ENCODE measurements at places on chromosomes 6 and 20.

DNA sequence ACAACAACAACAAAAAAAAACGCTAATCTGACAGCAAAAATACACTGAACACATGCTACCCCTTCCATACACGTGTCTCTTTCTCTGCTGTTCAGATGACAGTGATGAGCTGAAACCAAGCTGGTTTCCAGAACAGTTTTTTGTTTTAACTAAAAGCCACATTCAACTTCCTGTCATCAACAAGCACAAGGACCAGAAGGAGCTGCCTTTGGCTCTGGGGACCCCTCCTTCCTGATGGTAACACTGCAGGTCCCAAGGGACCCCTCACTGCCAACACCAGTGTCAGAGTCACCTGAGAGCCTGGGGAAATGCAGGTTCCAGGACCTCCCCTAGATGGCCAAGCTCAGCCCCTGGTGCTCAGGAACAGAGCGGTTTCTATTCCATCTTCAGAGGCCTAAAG, 6.0 kb downstream of the CST7 start:
- DNase-seq: no peak

GRCh38 chr6:53985366-53985765, 125.9 kb upstream of the MLIP start:
- no peak for DNase-seq

DNA sequence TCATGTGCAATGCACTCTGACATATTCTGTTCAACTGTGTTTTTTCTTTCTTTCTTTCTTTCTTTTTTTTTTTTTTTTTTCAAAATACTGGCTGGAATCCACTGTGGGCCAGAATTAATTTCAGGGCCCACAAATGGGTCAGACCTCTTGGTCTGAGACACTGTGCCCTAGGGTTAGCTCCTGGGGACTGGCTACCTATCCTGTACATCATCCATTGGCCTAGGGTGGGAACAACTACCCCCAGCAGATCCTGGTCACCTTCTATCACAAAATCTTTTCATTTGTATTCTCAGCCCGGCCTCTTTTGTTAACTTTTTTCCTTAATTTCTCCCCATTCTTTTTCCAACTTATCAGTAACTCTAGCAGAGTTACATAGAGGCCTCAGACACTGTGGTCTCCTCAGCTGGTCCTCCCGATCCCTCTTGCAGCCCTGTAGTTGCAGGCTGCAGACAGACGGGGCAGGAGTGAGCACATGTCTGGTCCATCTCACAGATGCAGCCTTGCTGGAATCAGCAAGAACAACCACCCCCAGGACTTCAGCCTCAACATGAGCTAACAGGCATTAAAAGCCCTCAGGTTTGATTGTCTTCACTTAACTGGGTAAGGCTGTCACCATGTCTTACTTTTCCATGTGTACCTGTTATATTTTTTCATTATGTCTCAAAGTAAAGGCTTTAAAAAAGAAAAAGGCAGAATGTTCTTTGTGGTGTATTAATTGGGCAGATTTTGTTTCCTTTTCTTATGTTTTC, 41.3 kb downstream of the TXLNB start:
- DNase-seq: peak; percentile 69

GRCh38 chr20:46028772-46029371, at the start of gene SLC12A5:
TSS of gene SLC12A5 (plus strand) at chr20:46029215. CDS start at chr20:46029345, 130 bp downstream.
- no peak for DNase-seq

DNA sequence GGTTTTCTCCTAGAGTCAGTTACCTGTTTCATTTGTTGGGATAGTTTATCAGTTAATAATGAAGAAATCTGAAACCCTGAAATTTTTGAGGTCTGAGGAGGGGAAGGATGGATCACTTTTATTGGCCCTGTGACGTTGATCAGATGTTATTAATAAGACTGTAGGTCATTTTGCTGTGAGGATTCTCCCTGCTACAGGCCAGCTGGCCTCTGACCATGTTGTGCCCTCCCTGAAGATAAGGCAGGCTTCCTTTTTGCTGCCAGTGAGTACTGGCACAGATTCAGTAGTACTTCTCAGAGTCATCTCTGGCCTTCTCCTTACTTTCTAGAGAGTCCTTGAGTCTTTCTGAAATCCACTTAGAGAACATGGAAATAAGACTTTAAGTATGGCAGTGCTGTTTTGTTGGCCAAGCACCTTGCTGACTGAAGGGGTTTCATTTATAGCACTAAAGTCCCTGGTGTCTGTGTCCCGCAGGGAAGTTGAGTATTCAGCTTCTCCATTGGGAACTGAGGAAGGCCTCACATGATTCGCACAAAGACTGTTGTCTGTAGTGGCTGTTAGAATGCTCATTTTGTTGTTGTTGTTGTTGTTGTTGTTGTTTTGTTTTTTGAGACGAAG, 202.6 kb downstream of the DTNBP1 start:
- DNase-seq: no peak

DNA sequence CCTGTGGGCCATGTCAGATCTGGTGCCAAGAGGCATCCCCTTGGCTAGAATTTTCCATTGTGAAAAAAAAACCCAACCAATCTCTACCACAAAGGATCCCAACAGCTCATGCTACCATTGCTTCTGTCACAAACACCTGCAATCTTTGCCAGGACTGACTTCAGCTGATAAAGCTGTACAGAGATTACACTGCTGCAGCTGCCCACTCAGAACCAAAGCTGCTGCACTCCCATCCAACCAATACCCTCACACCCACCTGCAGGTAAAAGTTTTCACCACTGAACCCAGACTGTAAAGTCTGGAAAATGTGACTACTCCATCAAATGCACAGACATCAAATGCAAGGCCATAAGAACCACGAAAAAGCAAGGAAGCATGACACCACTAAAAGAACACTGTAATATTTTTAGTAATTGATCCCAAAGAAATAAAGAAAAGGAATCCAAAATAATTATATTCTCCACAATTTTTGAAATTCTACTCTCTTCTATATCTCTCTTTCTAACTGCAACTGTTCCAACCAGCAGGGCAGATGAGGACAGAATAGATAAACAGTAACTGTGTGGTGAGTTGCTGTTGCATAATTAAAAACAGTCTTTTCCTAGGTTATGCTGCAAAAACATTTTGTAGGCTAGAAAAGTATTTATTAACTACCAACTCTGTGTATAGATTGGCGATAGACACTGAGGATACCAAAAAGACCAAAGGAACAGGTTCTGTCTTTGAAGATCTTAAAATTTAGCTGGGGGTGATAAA, 128.0 kb upstream of the MCHR2 start:
- peak; percentile 14 for DNase-seq

GRCh38 chr20:21670126-21670525, 35.3 kb upstream of the PAX1 start:
- no peak for DNase-seq

DNA sequence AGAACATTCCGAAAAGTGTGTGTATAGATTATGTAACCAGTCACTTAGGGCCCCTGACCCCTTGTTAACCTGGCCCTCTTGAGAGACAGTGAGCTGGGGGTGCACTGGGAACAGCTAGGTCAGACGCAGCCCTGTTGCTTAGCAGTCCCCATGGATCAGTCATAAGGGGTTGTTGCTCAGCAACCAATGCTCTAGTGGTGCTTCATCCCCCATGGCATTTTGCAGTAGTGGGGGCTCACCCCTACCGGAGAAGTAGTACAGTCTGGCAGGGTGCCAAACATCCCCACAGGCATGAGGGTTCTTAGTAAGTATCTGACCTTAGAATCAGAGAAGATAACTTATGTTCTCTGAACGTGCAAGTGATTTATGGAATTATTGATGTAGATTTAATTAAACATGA, 12.3 kb downstream of the PKIB start:
- no peak for DNase-seq

- no peak for DNase-seq
Measured at GRCh38 chr6:56684342-56685101, 41.8 kb upstream of the DST start.

GRCh38 chr6:136251394-136251793, 1.3 kb upstream of the MTFR2 start:
- DNase-seq: no peak

DNA sequence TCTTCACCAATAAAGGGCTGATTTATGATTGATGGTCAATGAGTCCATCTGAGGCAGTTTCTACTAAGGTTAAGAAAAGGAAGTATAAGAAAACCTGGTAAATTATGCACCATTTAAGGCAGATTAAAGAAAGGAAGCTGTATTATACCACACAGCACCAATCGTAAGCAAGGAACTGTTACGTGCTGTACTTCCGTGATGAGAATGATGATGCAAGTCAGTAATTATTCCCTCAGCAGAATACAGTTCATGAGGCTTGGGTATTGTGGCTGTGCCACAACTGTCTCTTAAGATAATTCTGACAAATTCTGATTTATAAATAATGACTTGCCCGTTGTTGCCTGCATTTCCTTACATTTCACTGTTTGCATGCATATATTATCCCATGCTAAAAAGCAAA, 699.0 kb downstream of the HDGFL1 start:
- no peak for DNase-seq

- DNase-seq: no peak
Measured at GRCh38 chr6:41132254-41132653, 21.9 kb downstream of the TREML1 start.

- DNase-seq: no peak
Measured at GRCh38 chr20:40054311-40054710, 634.7 kb downstream of the MAFB start.

GRCh38 chr6:12369781-12370262, 79.7 kb downstream of the EDN1 start:
- DNase-seq: no peak

GRCh38 chr6:89723046-89723445, 84.5 kb upstream of the LYRM2 start:
- no peak for DNase-seq

- no peak for DNase-seq
Measured at GRCh38 chr6:20426177-20427082, 24.8 kb downstream of the E2F3 start.

GRCh38 chr6:28634761-28635546, 109.3 kb downstream of the GPX5 start:
- peak; percentile 18 for DNase-seq

- no peak for DNase-seq
Measured at GRCh38 chr20:62146019-62146755, 2.6 kb downstream of the SS18L1 start.

- DNase-seq: no peak
Measured at GRCh38 chr6:116894669-116895068, 17.6 kb downstream of the RFX6 start.

- no peak for DNase-seq
Measured at GRCh38 chr20:61891916-61892649, 173.6 kb downstream of the TAF4 start.

DNA sequence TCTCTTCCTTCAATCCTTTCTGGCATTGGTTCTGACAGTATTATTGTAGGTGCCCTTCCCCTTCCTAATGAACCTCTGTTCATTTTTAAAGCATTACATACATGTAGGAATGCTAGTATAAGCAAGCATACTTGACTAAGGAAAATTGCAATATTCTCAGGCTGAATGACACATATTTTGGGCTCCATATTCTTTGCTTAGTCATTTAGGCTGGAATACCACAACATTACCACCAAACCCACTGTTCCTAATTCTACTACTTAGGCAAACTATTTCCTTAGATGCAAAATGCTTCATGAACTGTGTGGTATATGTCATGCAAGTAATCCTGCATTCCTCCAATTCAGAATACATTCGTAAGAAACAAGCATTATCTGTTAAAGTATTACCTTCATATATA, 113.9 kb downstream of the PRDM1 start:
- peak; percentile 62 for DNase-seq

DNA sequence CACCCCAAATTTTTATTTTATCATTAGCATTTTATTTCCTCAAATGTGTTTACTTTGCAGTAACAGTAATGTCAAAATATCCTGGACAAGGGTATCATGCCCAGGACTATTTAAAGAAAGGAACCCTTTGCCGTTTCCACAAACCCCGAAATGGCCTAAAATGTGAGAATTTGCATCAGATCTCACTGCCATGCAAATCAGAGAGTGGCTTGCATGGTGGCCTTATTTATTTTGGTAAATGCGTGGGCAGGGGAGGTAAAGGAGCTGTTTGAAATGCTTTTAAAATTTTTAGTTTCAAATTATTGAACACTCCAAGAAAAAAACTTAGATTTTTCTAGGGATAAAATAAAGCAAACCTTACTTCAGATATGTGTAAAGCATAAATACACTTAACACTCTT, 43.8 kb downstream of the ADAT2 start:
- no peak for DNase-seq

DNA sequence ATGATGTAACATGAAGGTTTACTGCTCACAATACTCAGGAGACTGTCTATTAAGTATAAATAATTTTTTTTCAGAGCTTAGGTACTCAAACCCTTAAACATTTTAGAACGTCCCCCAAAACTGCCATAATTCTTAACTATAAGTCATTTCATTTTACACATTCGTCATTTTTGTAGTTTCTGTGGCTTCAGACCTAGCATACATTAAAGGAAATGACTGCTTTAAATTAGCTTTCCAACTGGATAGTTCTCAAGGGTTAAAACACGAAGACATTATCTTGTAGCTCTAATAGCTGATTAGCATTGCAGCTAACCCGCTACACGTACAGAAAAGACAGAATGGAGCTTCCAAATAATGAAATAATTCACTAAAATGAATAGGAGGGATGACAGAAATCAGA, 24.9 kb upstream of the PLN start:
- DNase-seq: no peak

DNA sequence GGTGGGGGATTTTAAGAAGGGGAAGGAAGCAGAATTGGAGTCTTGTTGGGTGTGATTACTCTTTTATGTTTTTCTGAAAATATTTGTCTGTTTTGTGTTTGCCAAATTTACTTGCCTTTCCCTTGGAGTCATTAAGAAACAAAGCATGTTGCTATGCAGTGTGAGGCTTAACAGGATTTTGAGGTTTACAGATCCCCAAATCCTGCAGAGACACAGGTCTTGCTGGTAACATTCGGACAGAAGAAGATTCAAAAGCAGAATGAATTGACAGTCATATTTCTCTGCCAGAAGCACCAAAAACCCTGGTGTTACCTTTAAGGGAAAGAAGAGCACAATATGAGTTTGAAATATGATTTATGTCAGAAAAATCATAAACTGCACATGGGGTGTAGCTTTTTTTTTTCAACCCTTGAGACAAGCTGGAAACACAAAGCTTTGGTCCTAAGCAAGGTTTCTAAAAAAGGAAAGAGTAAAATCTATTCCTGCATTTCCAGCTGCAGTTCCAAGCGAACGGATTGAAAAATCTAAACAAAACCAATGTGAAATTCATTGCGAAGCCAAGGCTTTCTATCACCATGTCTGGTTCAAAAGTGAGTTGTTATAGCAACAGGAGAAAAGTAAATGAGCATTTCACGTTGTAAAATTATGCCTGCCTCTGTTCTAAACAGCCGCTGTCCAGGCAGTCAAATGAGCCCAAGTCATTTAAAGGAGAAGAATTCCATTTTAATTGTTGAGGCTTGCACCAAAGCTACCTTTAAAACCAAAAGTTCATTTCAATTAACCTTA, 358.9 kb upstream of the SASH1 start:
- DNase-seq: peak; percentile 2

DNA sequence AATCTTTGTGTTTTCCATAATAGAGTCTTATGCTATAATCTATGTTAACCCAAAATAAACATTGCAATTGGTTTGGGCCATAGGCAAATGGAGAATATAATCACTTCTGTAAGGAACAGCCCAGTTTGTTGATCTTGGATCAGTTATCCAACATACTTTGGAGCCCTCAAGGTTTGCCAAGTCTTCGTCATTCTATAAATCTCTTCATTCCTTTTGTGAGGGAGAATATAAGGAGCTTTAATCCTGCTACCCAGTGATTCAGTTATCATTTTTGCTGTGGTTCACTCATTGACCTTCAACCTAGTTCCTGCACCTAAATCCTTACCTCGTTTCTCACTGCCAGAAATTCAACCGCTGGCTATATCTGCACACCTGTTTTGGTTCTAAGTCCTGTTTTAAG, 500.3 kb upstream of the PTCHD4 start:
- no peak for DNase-seq

All from mesenchymal stem cell (in vitro differentiated cells and primary cell).